ENCODE measurements at places on chromosomes 11 and 22. TPM values are rescaled to one million over a fixed set of nuclear protein-coding genes. Genes with fewer than 3 reads are reported as not detected.

The PRDM10 gene
- total RNA-seq, result 5.5 TPM

GRCh38 chr11:100735949-100736675 is 49.0 kb downstream of the ARHGAP42 start:
- DNase-seq, result peak; percentile 62

DNA sequence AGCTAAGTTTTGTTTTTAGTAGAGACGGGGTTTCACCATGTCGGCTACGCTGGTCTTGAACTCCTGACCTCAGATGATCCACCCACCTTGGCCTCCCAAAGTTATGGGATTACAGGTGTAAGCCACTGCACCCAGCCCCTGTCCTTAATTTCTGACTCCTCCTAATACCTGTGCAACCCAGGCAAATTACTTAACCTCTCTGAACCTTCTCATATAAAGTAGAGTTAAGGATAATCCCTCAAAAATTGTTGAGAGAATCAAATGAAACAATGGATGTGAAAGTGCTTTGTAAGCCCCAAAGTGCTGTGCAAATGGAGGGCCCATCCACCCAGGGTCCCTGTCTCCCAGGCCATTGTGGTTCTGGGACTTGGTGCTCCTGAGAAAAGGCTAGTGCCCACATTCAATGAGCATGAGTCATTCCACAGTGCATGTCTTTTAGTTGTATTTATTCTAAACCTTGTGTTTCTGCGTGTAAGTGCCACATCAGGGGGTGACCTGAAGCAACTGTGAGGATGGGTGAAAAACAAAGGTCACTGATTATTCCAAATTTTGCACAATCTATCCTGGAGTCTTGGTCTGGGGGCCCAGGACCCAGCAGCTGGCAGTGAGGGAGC is 61.4 kb upstream of the PTPRJ start:
- DNase-seq, result peak; percentile 73

GRCh38 chr11:19614370-19614940 is 98.2 kb upstream of the NAV2 start:
- no peak for DNase-seq

- DNase-seq, result no peak
These were observed 17.0 kb downstream of the FADD start for GRCh38 chr11:70220136-70220535.

All from A172 (cell line).